Fibroblast of skin of left biceps (primary cell): ENCODE measurements at places on chromosomes 5 and 9.

DNA sequence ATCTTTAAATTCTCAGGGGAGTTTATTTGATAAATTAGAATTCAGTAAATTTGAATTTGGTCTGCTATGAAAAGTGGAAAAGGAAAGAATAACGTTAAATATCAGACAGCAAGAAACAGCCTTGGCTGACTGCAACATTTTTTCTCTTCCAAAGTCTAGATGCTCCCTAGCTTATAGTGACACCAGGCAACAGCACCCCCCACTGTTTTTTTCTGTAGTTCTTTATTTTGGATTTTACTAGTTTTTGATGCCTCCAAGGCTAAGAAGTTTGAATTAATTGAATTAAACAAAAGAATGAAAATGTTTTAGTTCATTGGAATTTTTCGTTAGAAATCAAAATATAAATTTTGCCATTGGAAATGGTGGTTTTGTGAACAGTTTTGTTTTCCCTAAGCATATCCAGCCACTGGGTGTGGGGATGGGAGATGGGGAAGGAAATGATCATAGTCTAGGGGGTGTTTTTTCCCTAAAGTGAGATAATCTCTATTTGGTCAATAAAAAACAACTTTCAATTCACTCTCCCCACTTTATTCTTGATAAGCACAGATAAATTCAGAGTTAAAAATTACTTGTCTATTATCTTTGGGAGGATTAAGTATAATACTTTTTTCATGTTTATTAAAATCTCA lies 199.3 kb upstream of the CD180 start:
- no peak for DNase-seq

GRCh38 chr9:10062629-10063395 lies 550.0 kb downstream of the PTPRD start:
- DNase-seq: peak; percentile 50

DNA sequence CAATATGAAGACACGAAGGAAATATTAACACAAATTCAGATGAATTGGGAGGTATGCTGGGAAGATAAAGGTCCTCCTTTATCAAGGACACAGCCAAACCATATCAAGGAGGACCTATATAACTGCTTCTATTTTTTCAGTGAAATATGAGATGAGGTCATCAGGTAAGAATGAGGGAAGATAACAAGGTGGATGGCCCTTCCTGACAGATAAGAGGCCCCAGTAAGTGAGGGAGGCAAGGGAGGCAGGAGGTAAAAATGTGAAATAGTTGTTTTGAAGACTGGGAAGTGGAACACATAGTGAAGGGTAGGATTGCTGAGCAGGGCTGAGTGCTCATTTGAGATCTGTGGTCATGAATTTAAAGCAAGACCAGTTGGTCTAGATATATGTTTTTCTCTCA lies 60.0 kb upstream of the FOXE1 start:
- no peak for DNase-seq

DNA sequence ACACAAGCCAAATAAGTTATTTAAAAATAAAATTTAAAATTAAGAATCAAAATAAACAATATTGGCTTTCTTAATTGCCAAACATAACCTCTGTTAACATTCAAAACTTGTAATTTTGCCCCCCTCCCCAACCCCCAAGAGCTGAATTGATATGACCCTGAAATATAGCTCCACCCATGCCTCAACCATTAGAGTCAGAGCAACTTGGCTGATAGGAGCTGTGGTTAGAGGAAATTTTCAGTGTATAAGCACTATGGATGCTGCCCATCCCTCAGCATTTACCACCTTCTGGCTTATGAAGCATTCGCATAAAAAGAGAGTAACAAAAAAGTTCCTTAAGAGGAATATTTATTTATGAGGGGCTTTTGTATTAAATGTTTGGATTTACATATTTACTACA lies 6.1 kb downstream of the POC5 start:
- no peak for DNase-seq

DNA sequence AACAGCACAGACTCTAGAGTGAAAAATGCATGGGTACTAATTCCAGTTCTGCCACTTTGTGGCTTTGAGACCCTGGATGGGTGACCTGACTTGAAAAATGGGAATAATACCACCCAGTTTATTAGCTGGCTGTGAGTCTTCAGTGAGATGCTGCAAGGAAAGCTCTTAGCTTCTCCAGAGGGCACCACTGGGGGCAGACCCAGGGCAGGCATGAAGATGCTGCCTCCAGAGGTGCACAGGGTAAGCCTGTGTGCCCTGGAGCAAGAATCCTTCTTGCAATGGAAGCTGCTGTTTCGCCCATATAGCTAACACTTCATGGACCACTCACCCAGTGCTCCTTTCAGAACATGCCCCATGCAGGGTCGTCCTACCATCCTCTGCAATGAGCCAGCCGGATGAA lies 75.7 kb downstream of the C5orf15 start:
- DNase-seq: no peak

GRCh38 chr9:91714020-91714806 lies 235.8 kb downstream of the ROR2 start:
- DNase-seq: no peak

DNA sequence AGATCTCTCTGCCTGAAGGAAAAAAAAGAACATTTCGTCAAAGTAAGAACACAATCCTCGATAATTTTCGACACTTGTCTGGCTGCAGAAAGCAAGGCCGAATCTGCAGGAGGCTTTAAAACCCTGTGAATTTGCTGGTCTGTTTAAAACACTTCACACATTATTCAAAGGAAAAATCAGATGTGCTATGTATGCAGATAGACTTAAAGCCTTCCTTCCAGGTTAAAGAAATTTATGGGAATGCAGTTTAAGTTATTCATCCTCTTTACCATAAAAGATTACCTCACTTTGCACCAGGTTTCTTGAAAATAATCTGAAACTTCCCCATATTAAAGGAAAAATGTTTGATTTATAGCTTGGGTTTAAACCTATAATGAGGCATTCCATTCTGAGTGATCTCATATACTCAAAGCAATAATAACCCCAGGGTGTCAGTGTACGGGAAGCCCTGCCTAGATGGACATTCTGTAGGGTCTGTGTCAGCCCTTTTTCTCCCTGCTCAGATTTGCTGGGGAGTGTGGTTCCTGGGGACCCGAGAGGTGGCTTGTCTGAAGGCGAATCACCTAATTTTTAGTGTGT lies 323.5 kb upstream of the SLC24A2 start:
- DNase-seq: no peak
